ENCODE measurements at places on chromosomes 1 and 21.

DNA sequence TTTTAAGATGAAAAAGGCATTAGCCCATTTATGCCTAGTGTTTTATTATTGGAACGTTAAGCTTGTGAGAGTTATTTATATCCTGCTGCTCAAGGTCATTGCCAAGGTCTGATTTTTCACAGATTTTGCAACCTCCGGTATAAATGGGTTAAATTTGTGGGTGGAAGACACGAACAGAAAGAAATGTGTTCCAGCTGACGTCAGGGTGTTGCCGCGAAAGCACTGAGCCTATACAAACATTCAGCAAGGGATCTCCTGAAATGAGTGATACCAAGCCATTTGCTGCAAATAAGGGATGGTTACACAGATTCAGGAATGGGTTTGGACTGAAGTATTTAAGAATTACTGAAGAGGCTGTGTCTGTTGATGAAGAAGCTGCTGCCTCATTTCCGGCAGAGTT, 32.2 kb downstream of the TMED5 start:
- no peak for DNase-seq

GRCh38 chr1:56200442-56200841, 378.9 kb downstream of the PLPP3 start:
- no peak for DNase-seq

DNA sequence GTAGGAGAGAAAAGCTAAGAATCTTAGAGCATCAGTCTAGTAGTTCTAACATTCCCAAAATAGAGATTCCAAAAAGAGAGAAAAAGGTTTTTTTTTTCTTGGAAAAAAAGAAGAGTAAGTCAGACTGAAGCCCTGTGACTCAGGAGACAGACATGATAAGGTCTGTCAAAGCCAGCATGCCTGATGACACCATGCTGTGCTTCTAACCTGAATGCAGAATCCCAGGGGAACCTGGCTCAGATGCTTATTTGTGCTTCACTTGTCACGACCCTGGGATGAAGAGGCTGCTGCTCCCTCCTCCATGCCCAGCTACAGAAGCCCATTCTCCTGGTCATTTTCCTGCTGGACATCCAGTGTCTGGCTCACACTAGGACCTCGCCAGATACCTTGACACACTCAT, 44.3 kb downstream of the ERICH3 start:
- DNase-seq: no peak

- DNase-seq: peak; percentile 83
Measured at GRCh38 chr1:245715970-245716369, 561.2 kb downstream of the KIF26B start.

DNA sequence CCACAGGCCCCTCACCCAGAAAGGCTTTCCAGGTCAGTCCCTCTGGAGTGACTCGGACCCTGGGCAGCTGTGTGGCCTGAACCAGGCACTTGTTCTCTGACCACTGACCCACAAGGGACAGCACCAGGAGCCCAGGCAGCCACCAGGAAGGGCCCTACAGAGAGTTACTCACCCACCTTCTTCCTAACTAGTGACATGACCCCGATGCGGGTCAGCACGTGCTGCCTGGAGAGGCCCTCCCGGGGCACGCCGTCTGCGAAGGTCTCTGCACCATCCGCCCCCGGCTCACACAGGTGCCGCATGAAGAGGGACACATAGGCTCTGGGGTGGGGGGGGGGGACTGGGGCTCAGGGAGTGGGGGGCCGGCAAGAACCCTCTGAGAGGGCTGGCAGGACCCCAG, 55.8 kb downstream of the CHD5 start:
- DNase-seq: no peak

DNA sequence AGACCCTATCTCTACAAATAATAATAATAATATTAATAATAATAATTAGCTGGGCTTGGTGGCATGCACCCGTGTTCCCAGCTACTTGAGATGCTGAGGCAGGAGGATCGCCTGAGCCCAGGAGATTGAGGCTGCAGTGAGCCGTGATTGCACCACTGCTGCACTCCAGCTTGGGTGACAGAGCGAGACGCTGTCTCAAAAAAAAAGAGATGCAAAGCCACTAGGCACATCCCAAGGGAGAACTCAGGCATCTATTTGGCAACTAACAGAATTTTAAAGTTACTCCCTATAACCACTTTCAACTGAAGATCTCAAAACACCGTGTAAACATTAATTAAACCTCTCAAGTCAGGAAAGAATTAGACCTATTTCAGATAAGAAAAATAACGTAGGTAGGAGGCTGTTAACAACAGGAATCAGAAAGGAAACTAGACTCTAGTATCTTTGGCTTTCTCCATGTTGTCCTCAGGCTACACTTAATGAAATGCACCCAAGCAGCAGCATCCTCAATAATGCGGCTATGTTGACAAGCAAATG, 3.7 kb downstream of the RNF19B start:
- DNase-seq: no peak

- no peak for DNase-seq
Measured at GRCh38 chr1:5733596-5733995, 258.6 kb downstream of the NPHP4 start.

GRCh38 chr1:158035976-158036583, 42.6 kb downstream of the KIRREL1 start:
- DNase-seq: peak; percentile 11

GRCh38 chr1:48109390-48110013, 112.3 kb upstream of the TRABD2B start:
- peak; percentile 46 for DNase-seq

DNA sequence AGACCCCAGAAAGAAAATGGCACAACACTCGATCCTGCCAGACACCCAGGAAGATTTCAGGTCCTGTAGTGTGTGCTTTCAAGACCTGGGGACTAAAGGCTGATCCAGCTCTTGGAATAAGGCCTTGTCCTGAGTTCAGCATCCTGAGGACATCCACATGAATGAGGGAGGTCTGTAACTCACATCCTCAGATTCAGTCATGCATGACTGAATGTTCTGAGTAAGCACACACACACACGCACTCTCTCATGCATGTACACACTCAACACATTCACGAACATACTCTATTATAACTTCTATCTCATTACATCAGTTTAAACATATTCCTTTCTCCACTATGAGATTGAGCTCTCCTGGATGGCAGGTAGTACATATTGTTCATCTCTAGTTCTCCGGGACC, 273.4 kb upstream of the BEND5 start:
- no peak for DNase-seq

- no peak for DNase-seq
Measured at GRCh38 chr1:36125129-36125991, at the start of gene COL8A2. Gene COL8A2 (minus strand): TSS chr1:36125222. CDS start chr1:36100242, 24,980 bp downstream.

DNA sequence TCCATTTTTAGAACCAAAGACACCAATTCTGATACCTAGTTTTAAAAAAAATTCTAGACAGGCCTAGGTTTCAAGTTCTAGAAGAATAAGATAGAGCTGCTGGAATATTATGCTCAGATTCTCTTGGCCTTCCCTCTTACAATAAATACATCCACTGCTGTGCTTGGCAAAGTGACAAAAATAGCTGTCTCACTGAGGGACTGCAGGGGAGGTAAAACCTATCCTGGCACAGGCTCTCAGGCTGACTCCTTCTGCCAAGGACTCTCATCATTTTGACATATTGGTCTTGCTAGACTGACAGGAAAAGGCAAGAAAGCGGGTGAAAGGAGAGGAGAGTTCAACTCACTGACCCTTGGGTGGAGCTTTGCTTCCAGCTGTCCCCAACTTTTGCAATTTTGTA, 197.0 kb upstream of the LHX8 start:
- no peak for DNase-seq

- DNase-seq: no peak
Measured at GRCh38 chr21:45620201-45620923, 23.2 kb upstream of the PCBP3 start.

Measured in urothelium cell line (cell line).